Cardiac atrium fibroblast (primary cell): ENCODE measurements at places on chromosomes 4 and X. TPM values are rescaled to one million over a fixed set of nuclear protein-coding genes. Genes with fewer than 3 reads are reported as not detected.

The RBMXL3 gene
- total RNA-seq, result not detected in 2 replicates

The TRIML2 gene
- not detected in 2 replicates for total RNA-seq

The BEX1 gene
- total RNA-seq, result 0.32 and 1.3 TPM in 2 replicates

The QRFPR gene
- total RNA-seq, result not detected in 2 replicates

The GAB3 gene
- 1.8 and 4.5 TPM in 2 replicates for total RNA-seq

The HSFX4 gene
- total RNA-seq, result not detected in 2 replicates

The DMRTC1B gene
- total RNA-seq, result not detected in 2 replicates

The GAGE12F gene
- not detected in 2 replicates for total RNA-seq

The CSN3 gene
- total RNA-seq, result not detected in 2 replicates

The NLGN4X gene
- 0.18 and 0.49 TPM in 2 replicates for total RNA-seq

The GABRG1 gene
- total RNA-seq, result not detected in 2 replicates

The UNC5C gene
- 4.3 and 10.7 TPM in 2 replicates for total RNA-seq

The RNF150 gene
- 0.54 and 2.3 TPM in 2 replicates for total RNA-seq

The PAPSS1 gene
- 57.8 and 80.2 TPM in 2 replicates for total RNA-seq

The TMEM255A gene
- total RNA-seq, result not detected in 2 replicates

The TGIF2LX gene
- not detected in 2 replicates for total RNA-seq

The NAA10 gene
- total RNA-seq, result 127 and 163 TPM in 2 replicates

The FRMD7 gene
- total RNA-seq, result not detected in 2 replicates

The ZXDA gene
- total RNA-seq, result 2.3 and 3.4 TPM in 2 replicates
